NCI-H2171 treated with DMSO at 0.1 percent for 48 hours (cell line): ENCODE measurements at places on chromosomes 13 and 19.

DNA sequence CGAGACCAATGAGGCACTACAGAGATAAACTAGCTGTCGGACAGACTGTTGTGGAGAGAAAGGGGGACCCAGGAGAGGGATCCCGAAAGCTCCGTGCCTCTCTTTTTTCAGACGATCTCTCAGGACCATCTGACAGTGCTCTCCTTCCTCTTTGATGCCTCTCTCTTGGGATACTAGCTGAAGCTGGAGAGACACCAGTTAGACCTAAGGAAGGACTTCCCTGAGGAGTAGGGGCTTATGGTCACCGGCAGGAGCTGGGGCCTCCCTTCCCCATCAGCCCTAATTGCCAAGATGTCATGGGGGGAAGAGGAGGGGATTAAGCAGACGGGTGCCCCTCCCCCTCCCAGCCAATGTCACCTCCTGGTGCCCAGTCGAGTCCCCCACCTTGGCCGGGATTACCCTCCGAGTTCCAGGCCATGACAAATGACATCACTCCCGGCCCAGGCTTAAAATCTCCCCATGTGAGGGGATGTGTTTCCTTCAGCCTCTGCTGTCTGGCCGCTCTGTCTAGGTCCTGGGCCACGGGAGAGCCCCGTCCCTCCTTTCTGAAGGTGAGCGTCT is at the start of gene CRX:
Gene CRX, plus strand, starts transcription at position 478 of the 561 bp plus-strand sequence. CDS start 12,507 bp downstream, outside the sequence.
- DNase-seq: no peak

GRCh38 chr19:14686411-14686810 is 3.4 kb upstream of the ZNF333 start:
- peak; percentile 48 for DNase-seq

GRCh38 chr13:28426381-28426780 is 68.5 kb downstream of the FLT1 start:
- DNase-seq: no peak

DNA sequence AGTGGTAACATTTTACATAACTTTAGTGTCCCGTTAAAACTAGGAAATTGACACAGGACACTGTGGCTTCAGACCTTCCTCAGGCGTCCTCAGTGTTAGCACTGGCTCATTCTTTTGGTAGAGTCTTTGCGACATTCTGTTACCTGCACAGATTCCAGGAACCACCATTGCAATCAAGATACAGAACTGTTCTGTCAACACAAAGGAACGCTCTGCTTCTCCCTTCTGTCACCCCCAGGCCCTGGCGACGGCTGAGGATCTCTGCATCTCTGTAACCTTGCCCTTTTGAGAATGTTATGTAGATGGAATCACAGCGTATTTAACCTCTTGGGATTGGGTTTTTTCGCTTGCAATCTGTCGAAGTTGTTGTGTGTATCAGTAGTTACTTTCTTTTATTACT is 22.6 kb downstream of the KDM4B start:
- peak; percentile 71 for DNase-seq

GRCh38 chr19:34049944-34050343 is 122.4 kb upstream of the LSM14A start:
- no peak for DNase-seq
